ENCODE measurements at places on chromosomes 2 and 18. TPM values are rescaled to one million over a fixed set of nuclear protein-coding genes. Genes with fewer than 3 reads are reported as not detected.

- H3K4me1 ChIP-seq: peaks cover 7% of the 10 kb centered on the region
- DNase-seq: no peak
- no peaks in the 10 kb centered on the region for H3K27me3 ChIP-seq
- H3K36me3 ChIP-seq: no peaks in the 10 kb centered on the region
Measured at GRCh38 chr2:15142069-15142689, 419.0 kb downstream of the NBAS start.

GRCh38 chr18:7572822-7573221, 5.7 kb downstream of the PTPRM start:
- no peak overlapping the region for H3K4me3 ChIP-seq
- H3K4me1 ChIP-seq: peaks cover 17% of the 10 kb centered on the region
- DNase-seq: no peak
- H3K27me3 ChIP-seq: peaks cover 7% of the 10 kb centered on the region
- no peaks in the 10 kb centered on the region for H3K36me3 ChIP-seq

ANKRD44 gene
- 11.6 TPM for total RNA-seq

SLC4A3 gene
- 2.3 TPM for total RNA-seq

LYG1 gene
- total RNA-seq: 0.89 TPM

GALNT14 gene
- 3.2 TPM for total RNA-seq
